ENCODE measurements at places on chromosomes 7 and 10.

GRCh38 chr10:23523251-23523650 lies 84.4 kb downstream of the OTUD1 start:
- no peak for DNase-seq

DNA sequence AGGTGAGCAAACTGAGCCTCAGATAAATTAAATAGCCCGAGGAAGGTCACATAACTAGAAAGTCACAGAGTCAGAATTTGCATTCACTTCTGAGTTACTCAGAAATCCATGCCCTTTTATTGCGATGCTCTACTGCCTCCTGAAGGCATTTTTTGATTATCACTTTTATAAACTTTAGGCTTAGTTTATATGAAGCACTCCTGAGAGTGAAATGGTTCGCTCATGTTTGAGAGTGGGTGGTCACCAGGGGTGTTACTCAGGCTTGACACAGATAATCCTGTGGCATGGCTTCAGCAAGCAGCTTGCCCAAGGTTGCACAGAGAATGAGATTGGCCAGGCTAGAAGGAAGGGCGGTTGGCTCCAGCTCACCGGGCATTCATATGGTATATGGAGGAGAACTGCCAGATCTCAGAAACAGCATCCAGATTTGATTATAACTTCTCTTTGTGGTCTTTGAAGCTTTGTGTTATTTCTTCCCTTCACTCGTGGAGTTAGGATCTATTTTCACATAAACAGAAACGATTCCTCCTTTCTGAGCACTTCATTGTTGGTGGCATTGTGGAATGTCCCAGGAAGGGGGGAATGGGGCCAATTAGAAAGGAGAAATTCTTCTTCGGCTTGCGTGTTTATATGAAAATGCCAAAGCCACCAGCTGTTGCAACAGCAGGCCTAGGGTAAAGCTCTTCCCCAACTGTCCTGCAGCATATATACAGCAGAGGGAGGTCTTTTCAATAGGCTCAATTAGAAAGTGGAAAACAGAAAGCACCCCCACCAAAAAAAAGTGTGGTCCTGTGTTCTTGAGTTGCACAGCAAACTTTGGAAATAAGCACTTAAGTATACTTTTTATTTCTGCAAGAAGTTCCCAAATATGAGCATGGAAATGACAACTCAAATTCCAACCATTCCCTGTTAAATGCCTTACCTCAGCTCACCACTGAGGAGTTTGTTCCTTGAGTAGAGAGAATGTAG lies 628.8 kb downstream of the SUGCT start:
- no peak for DNase-seq

- no peak for DNase-seq
These were observed 759.4 kb downstream of the GRID1 start for GRCh38 chr10:85607043-85607695.

GRCh38 chr10:51246156-51246555 lies 171.9 kb downstream of the PRKG1 start:
- no peak for DNase-seq

DNA sequence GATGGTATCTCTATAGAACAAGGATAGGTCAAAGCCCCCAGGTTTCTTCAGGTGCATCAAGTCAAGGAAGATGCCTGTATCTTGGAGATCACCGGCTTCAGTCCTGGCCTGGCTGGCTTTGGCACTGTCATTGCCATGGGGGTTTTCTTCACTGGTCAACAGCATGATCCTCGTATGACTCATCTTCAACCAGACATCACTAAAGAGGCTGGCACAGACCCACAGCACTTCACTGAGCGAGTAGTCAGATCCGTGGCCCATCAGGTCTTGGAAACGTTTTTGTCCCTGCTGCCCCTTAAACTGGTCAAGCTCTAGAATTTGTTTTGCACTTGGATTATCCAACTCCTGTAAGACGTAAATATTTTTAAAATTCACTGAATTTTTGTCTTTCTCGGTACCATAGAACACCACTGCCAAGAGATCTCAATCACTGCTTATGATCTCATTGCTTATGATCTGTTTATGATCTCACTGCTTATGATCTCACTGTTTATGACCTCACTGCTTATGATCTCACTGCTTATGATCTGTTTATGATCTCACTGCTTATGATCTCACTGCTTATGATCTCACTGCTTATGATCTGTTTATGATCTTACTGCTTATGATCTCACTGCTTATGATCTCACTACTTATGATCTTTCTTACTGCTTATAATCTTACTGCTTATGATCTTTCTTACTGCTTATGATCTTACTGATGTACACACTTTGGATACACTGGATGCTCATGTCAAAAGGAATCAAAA lies 135.2 kb downstream of the CYP26A1 start:
- no peak for DNase-seq

DNA sequence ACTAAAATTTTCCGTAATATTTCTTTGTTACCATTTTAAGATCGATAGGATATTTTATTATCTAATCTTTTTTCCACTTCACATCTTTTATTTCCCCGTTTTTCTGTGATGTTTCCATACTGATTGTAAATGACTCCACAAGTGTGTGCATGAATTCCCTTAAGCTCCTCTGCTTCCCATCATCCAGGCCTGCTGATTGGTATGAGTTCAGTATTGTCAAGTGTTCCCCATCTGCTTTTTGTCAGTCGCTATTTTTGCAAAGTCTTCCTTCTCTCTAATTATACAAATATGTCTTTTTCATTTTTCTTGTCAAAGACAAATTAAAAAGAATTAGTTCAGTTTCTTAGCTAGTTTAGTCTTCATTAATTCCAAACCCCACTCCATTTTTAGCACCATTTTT lies 184.7 kb downstream of the EXOC4 start:
- DNase-seq: no peak

GRCh38 chr10:104337521-104337984 lies 712 bp downstream of the ITPRIP start:
- DNase-seq: peak; percentile 51

DNA sequence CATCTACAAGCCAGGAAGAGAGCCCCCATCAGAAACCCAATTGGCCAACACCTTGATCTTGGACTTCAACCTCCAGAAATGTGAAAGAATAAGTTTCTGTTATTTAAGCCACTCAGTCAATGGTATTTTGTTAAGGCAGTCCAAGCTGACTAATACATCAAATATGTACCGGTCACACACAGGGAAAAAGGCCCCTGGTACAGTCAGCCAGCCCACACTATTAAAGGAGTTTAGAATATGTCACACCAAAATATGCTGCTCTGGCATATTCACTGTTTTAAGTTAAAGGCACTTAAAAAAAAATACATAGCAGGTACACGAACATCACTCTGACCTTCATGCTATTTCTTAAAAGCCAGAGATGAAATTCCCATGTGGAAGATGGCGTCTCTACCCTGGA lies 15.2 kb upstream of the CDCA7L start:
- DNase-seq: no peak
